SIG-M5 (cell line): ENCODE measurements at places on chromosomes 1 and 21.

- DNase-seq = no peak
Measured at GRCh38 chr1:30111431-30111830, 612.0 kb downstream of the MATN1 start.

GRCh38 chr21:17467392-17467791 is 45.5 kb upstream of the CXADR start:
- no peak for DNase-seq

DNA sequence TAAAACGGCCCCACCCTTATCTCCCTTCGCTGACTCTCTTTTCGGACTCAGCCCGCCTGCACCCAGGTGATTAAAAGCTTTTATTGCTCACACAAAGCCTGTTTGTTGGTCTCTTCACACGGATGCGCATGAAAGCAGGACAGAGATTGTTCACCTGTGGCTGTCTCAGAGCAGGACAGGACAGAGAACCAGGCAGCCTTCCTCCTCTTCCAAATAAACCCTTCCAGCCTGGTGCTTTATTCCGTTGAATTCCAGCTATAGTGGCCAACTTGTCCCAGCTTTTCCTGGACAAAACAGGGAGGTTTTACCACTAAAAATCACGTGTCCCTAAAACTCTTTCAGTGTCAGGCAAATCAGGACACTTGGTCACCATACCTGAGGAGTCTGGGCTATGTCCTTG is 9.5 kb upstream of the DMRTB1 start:
- no peak for DNase-seq

GRCh38 chr21:35594905-35595304 is 465.4 kb downstream of the SETD4 start:
- no peak for DNase-seq

DNA sequence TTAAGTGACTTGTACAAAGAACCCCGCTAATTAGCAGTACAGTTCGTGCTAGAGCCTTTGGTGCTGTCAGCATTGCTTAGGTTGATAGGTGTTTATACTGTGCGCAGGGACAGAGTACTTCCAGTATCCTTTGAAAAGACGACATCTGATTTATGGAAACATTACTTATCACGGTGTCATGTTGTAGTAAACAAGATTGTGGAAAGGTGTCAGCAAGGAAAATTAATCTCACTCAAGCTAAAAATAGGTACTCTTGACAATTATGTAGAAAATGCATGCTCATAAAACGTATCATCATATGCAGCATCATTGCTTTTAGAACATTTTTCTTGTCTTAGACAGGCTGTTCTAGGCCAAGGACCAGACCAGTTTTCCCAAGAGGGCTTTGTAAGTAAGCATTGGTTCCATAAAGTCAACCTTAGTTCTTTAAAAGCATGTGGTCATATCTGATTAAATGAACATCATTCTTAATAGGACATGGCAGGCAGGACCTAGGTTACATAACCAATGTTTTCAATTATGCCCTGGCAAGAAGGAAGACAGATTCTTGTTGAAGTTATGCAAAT is 33.0 kb downstream of the SH3BGR start:
- no peak for DNase-seq

DNA sequence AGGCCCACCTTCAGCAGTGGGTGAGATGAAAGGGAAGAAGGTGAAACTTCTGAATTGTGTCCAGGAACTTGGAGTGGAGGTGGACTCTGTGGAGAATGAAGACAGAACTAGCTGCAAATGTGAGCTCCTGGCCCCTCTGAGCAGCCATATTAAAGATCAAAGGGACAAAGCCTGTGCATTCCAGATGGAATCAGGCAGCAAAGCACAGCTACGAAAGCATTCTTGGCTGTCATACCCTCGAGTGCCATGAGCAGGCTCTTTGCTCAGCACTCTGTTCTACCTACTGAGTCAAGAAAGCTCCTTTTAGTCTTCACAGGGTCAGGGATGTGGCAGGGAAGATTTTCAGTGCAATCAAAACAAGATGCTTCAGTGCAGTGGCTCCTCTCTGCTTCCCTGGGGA is 86.3 kb upstream of the TSPAN2 start:
- no peak for DNase-seq

DNA sequence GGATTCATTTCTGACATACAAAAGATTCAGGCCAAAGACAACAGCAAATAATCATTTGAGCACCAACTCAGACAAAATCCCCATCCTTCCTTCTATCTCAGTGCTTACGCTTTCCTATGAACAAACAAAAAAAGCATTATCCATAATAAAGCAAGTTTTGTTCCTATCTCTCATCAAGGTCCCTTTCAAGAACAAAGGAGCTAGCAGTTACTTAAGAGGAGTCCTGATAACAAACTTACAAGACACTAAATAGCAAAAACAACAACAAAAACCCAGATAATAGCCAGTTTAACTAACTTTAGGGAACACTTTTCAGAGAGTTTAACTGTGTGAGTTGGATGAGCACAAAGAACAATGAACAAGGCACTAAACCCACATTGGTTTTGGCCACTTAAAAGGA is 10.5 kb downstream of the EVI5 start:
- DNase-seq = no peak

DNA sequence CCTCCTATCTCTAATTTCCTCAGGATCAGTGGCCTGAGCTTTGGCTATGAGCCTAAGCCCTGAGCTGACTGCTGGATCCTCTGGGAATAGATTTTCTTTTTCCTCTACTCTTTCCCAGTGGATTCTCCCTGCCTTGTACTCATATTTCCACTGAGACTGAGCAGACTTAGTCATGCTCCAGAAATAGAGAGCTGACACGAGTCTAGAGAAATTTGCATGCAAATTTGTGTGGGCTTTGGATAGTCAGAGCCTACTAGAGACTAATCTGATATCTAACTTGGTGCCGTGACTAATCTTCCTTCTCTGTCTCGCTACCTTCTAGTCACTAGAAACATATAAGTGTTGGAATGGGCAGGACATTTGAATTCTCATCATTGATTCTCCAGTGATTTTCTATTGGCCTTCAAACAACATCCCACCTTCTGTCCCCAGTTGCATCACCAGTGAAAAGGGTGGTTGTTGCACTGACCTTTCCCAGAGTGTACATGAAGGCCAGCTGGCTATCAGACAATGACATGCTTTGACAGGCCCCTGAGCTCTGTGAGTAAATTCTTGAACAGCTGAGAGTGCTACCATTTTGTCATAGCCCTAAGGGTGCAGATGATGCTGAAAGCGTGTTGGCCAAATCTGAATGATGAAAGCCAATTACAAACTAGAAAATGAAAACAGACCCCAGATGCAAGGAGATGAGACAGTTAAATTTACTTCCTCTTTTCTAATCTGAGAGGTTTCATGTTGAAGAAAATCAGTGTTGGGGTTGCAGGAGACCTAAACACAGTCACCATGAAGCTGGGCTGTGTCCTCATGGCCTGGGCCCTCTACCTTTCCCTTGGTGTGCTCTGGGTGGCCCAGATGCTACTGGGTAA is at the start of gene FCRLA:
TSS of gene FCRLA (plus strand) at position 748 of the 866 bp plus-strand sequence. CDS start at position 784, 36 bp downstream.
- DNase-seq = no peak
